ENCODE measurements at places on chromosomes 12 and 14.

DNA sequence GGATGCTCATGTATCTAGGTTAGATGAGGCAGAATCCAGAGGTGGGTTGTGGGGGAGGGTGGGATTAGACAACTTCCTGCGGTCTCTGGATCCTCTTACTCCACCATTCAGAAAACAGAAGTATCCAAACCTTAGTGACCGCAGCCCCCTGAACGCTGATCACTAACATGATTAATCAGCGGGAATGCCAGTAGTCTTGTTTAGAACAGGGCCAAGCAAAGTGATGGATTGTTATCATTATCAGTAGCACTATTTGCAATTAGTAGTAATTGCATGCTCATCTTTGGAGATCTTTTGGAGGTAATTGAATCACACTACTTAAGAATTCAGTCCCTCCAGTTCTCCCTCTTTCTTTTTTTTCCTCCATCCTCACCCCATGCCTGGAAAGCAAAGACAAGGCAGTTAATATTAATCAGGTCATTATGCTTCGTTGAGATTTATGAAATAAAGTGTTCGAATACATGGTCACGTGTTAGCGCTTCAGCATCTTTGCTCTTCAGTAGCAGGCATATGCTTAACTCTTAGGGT lies 182.8 kb upstream of the NTF3 start:
- no peak for DNase-seq

- DNase-seq = no peak
Observed at GRCh38 chr14:50334211-50334610, 22.1 kb downstream of the DMAC2L start.

- DNase-seq = no peak
Observed at GRCh38 chr12:78018171-78018910, 187.6 kb downstream of the NAV3 start.

DNA sequence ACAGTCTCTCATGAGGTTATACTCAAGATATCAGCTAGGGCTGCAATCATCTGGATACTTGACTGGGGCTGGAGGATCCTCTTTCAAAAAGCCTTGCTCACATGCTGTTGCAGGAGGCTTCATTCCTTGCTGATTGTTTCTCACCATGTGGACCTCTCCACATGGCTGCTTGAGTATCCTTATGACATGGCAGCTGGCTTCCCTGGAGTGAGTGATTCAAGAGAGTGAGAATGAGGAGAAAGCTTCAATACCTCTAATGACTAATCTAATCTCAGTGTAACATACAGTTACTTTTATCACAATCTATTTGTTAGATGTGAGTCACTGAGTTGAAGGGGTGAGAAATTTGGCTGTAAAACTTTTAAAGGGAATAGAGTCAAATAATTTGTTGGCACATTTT lies 14.4 kb upstream of the SDR39U1 start:
- DNase-seq = no peak

- no peak for DNase-seq
Observed at GRCh38 chr14:77812028-77812427, 12.1 kb downstream of the ADCK1 start.

- no peak for DNase-seq
Observed at GRCh38 chr14:92756446-92756845, 8.0 kb upstream of the LGMN start.

DNA sequence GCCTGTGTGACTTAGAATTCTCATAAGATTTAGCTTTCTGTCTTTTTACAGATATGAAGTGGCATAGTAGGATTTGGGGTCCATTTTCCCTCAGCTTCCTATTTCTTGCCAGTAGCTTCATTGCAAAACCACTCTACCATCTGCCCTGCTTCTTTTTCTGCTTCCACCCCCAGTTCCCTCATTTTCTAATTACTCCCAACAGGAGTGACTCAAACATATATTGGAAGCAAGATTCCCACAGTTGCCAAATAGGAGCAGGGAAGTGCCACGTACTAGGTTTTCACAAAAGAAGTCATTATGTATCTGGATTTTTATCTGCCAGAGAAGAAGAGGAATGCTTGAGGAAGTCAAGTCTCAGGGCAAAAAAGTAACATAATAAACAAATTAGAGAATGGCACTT lies 64.1 kb downstream of the ANO4 start:
- no peak for DNase-seq

GRCh38 chr12:5912437-5913334 lies 32.4 kb downstream of the ANO2 start:
- no peak for DNase-seq

GRCh38 chr12:89351489-89352241 lies 636 bp downstream of the DUSP6 start:
- DNase-seq = peak; percentile 24

DNA sequence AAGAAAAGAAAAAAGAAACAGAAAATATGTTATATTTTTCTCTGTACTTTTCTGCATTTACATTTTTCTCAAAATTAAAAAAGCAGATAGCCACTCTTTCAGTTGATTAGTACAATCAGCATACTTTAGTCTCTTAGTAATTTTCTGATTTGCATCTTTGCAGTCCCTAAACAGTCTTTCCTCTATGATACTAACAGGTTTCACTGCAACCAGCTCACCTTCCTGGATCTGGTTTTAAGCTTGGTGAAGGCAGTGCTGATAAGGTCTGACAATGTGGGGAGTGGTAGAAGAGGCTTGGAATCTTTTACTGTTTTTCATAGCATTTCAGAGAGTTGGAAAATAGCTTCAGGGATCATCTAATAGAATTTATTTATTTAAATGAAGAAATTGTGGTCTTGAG lies 457.6 kb downstream of the ZFP36L1 start:
- DNase-seq = no peak

- no peak for DNase-seq
Observed at GRCh38 chr14:86414146-86414545, 884.2 kb downstream of the FLRT2 start.

DNA sequence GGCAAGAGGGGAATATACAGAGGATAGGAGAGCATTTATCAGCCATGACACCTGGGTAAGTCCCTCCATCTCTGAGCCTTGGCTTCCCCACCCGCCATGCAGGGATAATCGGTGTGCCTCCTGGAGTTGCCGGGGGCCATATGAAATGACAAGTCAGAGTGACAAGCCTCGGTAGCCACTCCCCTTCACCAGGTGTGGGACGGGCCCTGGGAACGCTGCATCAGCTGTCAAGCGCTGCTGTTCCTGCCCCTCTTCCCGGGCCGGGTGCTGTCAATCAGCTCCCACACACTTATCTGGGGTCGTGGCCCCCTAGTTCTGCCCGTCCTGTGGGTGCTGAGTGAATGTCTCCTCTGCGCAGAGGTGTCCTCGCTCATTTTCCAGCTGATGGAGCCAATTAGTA lies 57.2 kb downstream of the MVK start:
- DNase-seq = no peak

GRCh38 chr14:71169861-71170260 lies 262.6 kb downstream of the PCNX1 start:
- DNase-seq = no peak

DNA sequence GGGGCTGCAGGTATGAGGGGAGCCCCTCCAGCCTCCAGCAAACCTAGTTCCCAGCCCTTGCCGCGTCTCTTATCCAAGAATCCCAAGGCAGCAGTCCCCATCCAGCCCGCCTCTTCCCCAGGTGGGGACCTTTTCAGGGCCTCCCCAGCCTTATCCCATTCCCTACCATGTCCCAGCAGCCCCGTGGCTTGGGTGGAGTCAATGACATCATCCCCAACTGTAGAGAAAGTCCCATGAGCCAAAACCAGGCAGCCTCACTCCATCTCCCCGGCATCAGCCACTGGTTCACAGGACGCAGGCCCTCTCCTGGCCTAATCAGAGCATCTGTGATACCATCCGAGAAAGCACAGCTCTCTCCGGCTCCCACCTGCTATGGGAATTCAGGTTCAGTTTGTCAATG lies 131.0 kb downstream of the NCOR2 start:
- no peak for DNase-seq

DNA sequence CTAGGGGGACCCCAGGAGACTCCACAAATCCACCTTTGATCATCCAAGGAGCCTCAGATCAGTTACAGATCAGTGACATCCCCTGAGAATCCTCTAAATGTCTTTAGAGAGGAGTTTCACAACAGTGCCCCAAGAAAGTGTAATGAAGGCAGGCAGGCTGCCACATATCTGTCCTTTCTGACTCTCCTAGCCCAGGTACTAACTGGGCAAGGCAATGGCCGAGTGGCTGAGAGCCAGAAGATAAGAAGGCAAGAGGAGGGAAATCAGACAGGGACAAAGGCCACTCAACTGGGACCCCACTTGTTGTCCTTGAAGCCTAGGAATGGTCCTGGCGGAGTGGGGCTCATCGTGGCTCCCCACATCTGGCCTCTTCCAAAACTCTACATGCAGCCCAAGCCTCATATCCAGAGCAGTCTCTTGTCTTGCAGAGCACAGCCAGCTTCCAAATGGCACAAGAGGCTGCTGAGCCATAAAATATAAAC lies 11.6 kb downstream of the ACTN1 start:
- DNase-seq = no peak

DNA sequence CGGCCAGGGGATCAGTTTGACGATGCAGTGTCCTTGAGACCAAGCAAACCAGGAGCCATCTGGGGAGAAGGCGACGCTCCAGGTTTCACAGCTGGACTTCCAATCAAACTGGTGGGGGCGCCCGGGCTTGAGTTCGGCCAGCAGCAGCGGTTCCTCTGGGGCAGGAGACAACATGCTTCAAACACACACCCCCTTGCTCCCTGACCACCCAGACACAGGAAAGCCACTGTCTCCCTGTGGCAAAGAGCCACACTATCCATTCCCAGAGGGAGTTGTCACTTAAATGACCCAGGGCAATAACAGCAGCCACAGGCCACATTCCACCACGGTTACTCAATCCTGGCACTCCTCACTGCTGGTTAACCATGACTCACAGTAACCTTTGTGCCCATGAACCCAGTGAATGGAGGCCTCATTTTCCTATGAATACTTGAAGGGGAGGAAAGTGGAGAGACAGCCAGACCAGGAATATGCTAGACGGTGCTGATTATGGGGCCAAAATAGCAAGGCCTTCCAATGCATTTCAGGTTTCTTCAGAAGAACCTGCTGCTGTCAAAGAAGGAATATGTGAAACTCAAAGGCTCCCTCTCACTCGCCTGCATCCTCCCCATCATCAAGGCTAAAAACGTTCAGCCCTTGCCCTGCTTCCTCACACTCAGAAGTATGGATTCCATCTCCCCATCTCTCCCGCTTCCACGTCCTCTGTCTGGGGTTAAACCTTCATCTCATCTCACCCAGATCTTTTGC lies 8.5 kb downstream of the WSB2 start:
- no peak for DNase-seq

GRCh38 chr12:66405395-66405794 lies 103.1 kb downstream of the HELB start:
- DNase-seq = no peak

DNA sequence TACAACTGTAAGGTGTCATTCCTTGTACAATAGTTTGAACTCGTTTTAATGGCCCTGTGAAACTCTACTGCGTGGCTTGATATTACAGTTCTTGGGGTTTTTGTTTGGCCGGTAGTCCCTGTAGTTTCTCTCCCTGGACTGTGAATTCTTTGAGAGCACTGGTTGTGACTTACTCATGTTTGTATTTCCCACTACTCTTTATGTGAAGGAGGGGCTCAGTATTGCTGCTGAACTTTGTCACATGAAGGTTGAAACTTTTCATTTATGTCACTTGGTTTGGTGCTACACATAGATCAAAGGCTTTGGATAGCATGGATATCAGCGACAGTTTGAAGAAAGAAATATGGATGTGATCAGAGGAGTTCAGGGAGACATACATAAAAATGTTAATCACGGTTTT lies 1.5 kb upstream of the POU6F1 start:
- DNase-seq = no peak

DNA sequence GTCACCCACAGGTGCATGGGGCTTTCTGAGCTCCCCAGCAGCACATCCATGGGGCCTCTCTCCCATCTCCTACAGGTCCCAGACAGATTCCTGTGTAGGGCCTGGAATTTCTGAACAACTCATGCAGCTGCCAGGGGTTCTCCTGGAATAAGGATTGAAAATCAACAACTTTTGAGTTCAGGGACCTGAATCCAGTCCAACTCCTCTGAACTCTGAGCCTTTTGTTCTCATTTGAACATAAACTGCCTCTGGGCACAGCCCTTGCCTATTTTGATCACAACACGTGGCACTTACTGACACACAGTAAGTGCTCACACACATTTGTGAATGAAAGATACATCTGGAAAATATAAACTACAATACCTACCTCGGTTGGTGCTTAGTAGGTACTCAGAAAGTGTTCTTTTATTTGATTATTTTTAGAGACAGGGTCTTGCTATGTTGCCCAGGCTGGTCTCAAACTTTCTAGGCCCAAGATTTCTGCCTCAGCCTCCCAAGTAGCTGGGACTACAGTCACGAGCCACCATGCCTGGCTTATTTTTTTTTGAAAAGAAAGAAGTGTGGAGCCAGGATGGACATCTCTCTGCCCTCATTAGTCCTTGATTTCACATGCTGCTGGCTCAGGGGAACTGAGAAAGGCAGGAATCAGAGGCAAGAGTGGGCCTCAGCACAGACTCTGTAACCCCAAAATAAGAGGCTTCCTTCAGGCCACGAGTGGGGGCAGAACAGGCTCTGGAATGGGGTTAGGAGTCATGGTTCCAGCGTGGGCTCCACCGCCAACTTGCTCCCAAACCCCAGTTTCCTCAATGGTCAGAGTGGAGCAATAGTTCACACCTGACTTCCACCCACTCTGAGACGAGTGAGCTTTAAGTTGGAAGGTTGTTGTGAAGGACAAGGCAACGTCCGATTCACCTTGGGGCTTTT lies 27.0 kb downstream of the SYNE3 start:
- no peak for DNase-seq

- DNase-seq = no peak
Observed at GRCh38 chr14:90643982-90644670, 172.1 kb downstream of the TTC7B start.

DNA sequence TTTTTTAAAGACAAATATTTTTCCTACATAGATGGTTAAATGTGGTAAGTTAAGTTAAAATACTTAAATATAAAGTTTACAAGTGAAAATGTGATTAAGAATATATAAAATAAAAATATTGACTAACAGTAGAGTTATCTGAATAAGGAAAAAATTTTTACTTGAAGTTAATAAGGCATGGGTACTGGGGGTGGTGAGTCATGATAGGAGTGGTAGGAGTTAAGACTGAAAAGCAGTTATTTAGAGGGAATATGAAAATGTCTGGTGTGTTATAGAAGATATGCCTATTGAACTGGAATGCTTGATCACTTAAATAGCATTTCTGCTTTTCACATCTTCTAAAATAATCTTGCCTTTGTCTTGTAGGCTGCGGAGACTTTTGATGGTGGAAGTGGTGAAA lies 68.7 kb downstream of the CCDC91 start:
- DNase-seq = no peak

DNA sequence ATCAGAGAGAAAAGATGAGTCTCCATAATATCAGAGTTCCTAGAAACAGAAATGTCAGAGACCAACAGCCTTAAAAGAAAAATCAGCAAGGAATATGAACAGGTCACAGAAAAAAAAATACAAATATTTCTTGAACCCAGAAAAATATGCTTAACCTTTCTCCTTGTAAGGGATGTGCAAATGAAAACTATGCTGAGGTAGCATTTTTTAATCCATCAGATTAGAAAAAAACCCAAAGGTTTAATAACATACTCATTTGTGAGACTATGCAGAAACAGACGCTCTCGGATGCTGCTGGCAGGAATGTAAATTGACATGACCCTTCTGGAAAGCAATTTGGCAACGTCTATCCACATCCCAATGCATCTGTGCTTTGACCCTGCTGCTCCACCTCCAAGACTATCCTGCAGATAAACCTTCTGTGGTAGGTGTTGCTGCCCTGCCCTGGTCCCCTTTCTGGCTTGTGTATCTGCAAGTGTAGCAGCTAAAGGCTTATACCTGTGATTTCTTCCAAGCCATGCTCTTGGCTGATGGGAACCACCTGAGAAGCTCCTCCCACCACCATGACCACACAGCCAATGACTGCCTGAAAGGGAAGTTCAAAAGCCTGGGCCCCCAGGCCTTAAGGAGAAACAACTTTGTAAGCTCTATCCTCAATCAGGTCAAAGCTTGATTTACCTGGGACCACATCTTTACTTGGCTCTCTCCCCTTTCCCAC lies 49.4 kb downstream of the LTBP2 start:
- DNase-seq = no peak

Measured in stimulated activated CD4-positive, alpha-beta T cell treated with anti-CD3 and anti-CD28 coated beads, Interleukin-1b, Interleukin-23, amount 100 ng/mL, for 24 hours (primary cell).